ENCODE measurements at places on chromosomes 7 and 10. TPM values are rescaled to one million over a fixed set of nuclear protein-coding genes. Genes with fewer than 3 reads are reported as not detected.

The MEST gene
- 417 TPM for total RNA-seq

The EBLN1 gene
- 3.6 TPM for total RNA-seq

The HOXA1 gene
- 1.9 TPM for total RNA-seq

The DDC gene
- 8.9 TPM for total RNA-seq

The CALML5 gene
- not detected for total RNA-seq

DNA sequence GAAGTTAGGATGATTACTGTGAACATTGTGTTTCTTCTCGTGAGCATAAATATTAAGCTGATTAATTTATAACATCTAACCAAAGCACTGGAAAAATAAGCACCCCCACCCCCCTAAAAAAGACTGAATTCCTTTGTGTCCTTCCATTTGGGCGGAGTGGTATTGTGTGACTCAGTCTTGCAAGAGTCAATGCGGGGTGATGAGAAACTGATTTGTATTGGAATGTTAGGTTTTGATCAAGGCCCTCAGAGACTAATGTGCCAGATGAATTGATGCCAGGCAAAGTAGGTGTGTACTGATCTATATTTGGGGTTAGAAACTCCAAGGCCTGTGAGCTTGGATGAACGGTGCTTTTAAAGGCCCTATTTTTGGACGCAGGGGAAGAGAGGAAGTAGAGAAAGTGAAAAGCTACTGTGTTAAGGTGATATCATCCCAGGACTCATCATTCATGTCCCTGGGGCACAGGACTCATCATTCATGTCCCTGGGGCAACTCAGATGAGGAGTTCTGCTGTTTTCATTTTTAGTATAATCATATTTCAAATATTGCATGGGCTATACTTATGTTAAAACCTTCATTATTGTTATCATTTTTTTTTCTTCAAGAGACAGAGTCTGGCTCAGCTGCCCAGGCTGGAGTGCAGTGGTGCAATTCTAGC lies 61.3 kb upstream of the PTN start:
- no peak for DNase-seq

DNA sequence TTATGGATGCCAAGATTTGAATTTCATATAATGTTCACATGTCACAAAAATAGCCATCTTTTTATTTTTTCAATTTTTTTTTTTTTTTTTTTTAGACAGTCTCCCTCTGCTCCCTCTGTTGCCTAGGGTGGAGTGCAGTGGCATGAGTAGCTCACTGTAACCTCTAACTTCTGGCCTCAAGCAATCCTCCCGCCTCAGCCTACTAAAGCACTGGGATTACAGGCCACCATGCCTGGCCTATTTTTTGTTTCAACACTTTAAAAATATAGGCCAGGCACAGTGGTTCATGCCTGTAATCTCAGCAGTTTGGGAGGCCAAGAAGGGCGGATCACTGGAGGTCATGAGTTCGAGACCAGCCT lies 246.3 kb downstream of the SKIDA1 start:
- DNase-seq, result peak; percentile 88

- peak; percentile 65 for DNase-seq
Measured at GRCh38 chr10:14665304-14665703, 109.4 kb downstream of the FAM107B start.

DNA sequence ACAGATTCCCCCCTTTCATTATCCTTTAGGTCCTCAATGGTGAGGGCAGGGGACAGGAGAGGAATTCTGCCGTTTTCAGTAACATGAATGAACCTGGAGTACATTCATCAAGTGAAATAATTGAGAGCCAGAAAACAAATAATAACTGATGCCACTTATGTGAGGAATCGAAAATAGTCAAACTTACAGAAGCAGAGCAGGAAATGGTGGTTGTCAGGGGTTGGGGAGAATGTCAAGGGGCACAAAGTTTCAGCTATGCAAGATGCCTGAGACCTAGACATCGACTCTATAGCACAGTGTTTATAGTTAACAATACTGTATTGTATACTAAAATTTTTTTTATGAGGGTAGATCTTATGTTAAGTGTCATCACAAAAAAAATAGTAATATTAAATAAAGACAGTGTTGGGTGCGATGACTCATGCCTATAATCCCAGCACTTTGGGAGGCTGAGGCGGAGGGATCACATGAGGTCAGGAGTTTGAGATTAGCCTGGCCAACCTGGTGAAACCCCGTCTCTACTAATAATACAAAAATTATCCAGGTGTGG lies 1219.8 kb downstream of the GATA3 start:
- DNase-seq, result no peak

DNA sequence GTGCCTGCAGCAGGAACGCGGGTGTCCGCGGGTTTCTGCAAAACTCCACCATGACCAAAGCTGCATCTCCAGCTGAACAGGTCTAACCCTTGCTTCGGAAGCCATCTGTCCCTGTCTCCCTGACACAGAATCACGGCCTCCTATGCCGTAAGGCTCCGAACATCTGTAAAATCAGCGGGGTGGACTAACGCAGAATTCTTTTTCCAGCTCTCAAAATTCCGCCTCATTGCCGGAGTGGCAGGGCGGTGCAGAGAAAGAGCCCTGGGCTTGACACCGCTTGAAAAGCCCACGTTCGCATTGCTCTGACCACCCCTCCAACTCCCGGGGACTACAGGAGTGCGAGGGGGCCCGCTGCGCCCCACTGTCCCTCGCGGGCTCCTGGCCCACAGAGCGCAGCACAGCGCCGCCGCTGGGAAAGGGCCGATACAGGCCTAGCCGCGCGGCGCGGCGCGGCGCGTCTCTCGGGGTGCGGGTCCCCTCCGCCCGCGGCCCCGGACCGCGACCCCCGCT lies 409 bp downstream of the DNMBP start:
- no peak for DNase-seq

- no peak for DNase-seq
Measured at GRCh38 chr7:64889686-64890162, 13.3 kb upstream of the ZNF273 start.

GRCh38 chr10:3779158-3779741 lies 5.8 kb downstream of the KLF6 start:
- DNase-seq, result no peak

GRCh38 chr10:3622427-3622826 lies 162.6 kb downstream of the KLF6 start:
- no peak for DNase-seq

GRCh38 chr10:124918191-124918830 lies 23.6 kb upstream of the ZRANB1 start:
- DNase-seq, result peak; percentile 20

- DNase-seq, result no peak
Measured at GRCh38 chr10:2978574-2979273, 88.6 kb upstream of the PFKP start.

DNA sequence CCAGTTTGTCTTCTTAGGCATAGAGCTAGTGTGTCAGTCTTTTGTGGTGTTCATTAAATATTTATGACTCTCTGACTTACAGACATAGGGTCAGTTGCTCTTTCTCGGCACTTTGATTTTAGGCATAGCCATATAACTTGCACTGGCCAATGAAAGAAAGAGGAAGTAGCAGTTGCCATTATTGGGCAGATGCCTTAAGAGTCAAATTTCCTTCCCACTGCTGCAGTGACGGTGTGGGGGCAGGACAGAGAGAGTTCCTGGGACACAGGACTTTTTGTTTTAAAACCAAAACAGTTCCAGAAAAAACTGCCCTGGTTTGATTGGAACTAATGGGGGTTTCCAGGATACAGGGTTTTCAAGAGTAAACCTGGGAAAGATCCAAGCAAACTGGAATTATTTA lies 60.2 kb upstream of the PHF14 start:
- DNase-seq, result no peak

GRCh38 chr7:65216469-65216868 lies 157.2 kb upstream of the ZNF92 start:
- peak; percentile 13 for DNase-seq

DNA sequence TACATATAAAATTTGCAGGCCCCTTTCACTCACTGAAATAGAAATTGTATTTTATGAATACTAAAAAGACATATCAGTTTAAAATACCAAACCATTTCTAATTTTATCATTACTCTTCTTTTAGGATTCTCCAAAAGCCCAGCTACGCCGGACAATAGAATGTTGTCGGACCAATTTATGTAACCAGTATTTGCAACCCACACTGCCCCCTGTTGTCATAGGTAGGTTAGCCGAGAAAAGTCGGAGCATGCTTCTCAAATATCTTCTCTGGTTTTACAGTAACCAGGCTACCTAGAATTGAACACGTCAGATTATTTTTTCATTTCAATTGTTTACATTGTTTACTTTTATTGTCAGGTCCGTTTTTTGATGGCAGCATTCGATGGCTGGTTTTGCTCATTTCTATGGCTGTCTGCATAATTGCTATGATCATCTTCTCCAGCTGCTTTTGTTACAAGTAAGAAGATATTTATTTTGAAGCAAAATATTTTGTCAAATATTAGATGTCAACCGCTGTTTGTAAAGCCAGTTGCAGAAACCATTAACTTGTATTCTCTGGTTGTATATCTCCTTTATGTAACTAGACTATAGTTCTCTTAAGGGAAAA lies 57.6 kb downstream of the MMRN2 start:
- DNase-seq, result peak; percentile 74

DNA sequence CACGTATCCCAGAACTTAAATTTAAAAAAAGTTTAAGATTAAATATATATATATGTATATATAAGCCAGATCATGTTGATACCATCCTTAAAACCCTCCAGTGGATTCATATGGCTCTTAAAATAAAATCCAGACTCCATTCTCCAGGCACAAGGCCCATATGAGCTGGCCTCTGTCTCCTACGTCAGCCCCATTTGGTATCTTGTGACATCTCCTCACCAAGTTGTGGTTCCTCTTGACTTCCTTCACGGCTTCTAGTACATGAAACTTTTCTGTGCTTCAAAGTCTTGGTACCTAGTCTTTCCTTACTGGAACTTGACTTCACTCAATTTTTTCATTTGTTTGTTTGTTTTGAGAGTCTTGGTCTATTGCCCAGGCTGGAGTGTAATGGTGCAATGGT lies 61.3 kb downstream of the PRLHR start:
- no peak for DNase-seq
